Activated T-helper 17 cell treated with anti-CD3 and anti-CD28 coated beads, Interleukin-2, amount 50 U/mL, for 72 hours (primary cell): ENCODE measurements at places on chromosomes 13 and 19.

DNA sequence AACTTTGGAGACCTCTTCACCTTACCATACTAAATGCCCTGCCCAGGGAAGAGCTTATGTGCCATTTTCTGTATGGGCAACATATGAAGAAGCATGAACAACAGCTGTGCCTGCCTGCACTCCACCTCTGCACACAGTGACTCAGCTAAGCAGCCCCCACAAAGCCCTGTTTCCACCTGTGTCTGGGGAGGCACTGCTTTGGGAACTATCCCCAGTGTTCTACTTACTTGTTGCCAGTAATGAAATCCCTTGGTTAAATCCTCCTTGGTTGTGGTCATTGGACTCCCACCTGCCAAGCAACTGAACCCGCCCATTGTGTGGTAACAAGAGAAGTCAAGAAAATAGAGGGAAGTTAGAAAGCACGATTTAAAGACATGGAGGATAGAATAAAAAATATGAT, 84.6 kb downstream of the NALCN start:
- no peak for ATAC-seq

DNA sequence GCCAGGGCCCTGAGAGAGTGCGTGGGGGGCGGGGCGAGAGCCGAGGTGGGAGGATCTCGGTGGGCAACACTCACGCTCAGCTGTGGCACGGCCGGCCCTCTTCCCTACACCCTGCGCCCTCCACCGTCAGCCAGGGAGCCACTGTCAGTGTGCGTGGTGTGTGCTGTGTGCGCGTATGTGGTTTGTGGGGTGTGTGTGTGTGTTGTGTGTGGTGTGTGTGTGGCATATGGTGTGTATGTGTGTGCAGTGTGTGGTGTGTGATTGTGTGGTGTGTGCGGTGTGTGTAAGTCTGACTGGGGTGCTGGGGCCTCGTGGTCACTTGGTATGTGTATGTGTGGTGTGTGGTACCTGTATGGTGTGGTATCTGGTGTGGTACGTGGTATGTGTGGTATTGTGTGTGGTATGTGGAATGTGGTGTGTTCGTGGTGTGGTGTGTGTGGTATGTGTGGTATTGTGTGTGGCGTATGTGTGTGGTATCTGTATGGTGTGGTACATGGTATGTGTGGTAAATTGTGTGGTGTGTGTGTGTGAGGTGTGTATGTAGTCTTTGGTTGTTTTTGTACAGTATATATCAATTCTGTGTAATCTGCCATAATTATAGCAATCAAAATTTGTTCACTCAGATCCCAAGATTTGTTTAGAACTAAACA, 5.1 kb downstream of the GRK1 start:
- peak; percentile 21 for ATAC-seq

DNA sequence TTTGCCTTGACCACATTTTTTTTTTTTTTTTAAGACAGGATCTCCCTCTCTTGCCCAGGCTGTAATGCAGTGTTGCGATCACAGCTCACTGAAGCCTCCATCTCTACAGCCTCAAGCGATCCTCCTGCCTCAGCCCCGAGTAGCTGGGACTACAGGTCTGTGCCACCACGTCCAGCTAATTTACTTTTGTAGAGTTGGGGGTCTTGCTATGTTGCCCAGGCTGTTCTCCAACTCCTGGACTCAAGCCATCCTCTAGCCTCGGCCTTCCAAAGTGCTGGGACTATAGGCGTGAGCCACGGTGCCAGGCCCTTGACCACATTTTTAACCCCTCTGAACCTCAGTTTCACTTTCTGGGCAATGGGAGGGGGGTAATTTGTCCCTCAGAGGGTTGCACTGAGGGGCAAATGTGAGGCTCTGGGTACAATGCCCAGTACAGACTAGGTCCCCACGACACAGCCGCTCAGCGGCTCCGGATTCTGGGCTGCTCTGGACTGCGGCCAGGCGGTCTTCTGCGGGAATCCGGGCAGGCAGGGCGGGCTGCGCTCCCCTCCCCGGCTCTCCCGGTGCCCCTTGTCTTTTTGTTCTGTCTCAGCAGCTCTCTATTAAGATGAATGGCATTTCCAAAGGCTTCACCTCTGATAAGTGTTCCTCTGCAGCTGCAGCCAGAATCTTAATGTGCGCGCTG, 3.8 kb upstream of the ALOX5AP start:
- ATAC-seq: no peak

DNA sequence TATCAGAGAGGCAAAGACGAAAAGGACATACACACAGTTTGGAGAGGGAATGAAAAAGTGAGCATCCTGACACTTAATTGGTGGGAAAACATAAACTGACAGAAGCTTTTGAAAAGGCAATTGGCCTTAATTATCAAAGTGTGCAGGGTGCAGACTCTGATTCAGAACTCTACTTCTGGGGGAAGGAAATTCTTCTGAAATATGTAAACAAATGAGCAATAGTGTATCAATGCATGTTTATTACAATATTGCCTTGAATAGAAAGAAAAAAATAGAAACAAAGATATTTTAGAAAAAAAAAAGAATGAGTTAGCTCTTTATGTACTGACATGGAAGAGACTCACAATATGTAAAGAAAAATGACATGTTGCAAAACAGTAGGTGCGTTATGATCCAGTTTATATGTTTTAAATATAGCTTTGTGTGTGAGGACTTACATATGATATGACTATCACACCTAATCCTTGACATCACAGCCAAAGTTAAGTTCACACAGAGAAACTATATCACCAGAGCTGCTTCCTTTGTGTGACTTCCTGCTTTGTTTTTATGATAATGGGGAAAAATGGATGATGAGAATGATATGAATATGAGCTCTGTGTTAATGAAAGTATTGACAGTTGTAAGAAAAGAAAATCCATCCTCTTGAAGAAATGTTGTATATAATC, 182.4 kb downstream of the KCTD12 start:
- ATAC-seq: no peak

DNA sequence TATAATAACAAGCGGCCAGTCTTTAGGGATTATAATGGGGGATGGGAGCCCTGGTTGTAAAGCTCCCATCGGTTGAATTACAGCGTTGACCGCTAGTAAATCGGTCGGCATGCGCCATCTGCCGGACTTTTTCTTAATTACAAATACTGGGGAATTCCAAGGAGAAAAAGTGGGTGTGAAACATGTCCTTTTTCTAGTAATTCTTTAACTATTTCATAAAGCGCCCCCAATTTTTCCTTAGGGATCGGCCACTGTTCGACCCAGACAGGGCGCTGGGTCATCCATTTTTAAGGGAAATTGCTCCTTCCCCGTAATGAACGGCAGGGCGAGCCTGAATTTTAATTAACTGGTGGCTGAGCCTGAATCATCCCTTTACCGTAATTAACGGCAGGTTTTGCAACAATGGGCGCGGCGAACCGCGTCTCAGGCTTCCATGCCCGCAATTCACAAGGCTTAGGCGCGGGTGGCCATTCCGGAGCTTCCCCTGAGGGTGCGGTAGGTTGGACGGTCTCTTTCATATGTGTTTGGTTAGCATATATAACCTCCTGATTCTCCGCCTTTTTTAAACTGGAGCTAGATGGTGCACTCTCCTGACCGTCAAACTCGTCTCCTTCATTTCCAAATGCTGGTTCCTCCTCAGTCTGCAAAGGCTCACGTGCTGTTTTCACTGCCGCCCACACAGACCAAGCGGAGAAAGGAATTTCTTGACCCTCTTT, 30.2 kb upstream of the EVI5L start:
- peak; percentile 75 for ATAC-seq

- ATAC-seq: peak; percentile 22
Measured at GRCh38 chr19:44003461-44004009, 778 bp downstream of the ZNF230 start.

- peak; percentile 98 for ATAC-seq
Measured at GRCh38 chr13:29923554-29924481, 73.4 kb upstream of the UBL3 start.

GRCh38 chr19:18899624-18900560, 3.9 kb upstream of the CERS1 start:
- no peak for ATAC-seq

GRCh38 chr19:53907690-53908089, 1.4 kb upstream of the CACNG7 start:
- ATAC-seq: no peak

- ATAC-seq: no peak
Measured at GRCh38 chr13:58087566-58087965, 456.0 kb downstream of the PCDH17 start.

GRCh38 chr19:48249502-48250014, 6.2 kb downstream of the CARD8 start:
- ATAC-seq: peak; percentile 85
